Dermis blood vessel endothelial cell (primary cell): ENCODE measurements at places on chromosomes 4 and X. TPM values are rescaled to one million over a fixed set of nuclear protein-coding genes. Genes with fewer than 3 reads are reported as not detected.
A peak's percentile ranks its signal among the peaks of the same experiment; 100 is the strongest.

DNA sequence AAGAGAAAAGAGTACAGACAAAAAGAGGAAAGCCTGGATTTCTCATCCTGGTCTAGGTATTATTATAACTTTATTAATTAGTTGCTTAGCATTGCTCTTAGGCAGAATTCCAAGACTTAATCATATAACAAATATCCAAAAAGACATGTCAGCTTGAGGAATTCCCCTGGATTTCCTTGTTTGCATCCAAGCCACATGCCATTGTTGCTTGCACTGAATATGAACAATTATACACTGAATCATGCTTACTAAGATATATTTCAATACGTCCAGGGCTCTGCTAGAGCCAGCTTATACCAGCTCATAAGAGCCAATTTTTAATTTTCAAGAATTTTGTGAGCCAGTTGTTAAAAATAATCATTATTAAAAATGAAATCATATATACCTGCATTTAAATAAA is 5.5 kb upstream of the TLR10 start:
- DNase-seq: peak; percentile 73

DNA sequence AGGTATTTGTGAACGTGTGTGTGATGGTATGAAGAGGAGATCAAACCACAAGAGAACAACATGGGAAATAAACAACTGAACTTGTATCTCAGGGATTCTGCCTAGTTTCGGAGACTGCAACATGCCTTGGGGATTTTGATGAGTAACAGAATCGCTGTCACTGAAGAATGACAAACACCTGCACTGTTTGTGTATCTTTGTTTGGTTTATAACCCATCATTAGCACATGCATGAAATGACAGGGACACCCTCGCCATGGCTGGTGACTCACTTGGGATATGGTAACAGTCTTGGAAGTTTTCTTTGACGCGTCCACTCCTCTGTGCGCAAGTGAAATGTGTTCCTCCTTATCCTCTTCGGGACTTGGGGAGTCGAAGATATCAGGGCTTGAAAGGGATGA is 30.3 kb upstream of the MAP3K15 start:
- no peak for DNase-seq

DNA sequence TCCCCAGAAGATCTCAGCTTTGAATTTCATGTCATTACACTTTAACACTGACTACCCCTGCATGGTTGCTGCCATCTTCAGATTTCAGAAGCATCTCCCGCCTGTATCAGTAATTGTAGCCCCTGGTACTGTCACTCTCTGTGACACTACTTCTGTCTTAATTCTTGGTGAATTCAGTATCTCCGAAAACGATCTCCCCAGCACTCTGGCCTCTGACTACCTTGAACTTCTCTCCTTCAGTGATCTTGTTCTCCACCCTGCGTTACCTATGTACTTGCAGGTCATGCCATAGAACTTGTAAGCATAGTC is 53.8 kb upstream of the ABCG2 start:
- DNase-seq: no peak

DNA sequence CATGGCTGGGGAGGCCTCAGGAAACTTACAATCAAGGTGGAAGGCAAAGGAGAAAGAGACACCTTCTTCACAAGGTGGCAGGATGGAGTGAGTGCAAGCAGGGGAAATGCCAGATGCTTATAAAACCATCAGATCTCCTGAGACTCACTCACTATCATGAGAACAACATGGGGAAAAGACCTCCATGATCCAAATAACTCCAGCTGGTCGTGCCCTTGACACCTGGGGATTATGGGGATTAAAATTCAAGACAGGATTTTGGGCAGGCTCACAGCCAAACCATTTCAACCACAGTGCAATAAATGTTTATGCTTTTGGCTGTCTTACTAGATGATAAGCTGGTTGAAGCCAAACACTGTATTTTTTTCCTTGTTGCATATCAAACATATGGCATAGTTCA is 1112.4 kb downstream of the STIM2 start:
- no peak for DNase-seq

DNA sequence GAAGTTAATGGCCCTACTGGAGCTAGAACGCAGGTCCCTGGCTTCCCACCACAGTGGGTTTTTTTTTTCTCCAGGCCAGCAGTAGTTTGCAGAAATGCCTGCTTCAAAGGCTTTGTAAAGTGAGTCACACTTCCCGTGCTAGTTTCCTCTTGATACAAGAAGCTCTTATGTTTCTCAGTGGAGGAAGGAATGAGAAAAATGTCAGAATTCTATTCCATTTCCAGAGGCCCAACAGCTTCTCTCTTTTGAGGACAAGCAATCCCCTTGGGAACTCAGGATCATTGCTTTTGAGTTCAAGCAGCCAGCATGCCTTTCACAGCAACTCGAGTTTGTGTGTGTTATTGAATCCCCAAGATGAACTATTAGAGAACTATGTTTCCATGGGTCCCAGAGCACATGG is 134.3 kb downstream of the GUCY2F start:
- DNase-seq: peak; percentile 80

DNA sequence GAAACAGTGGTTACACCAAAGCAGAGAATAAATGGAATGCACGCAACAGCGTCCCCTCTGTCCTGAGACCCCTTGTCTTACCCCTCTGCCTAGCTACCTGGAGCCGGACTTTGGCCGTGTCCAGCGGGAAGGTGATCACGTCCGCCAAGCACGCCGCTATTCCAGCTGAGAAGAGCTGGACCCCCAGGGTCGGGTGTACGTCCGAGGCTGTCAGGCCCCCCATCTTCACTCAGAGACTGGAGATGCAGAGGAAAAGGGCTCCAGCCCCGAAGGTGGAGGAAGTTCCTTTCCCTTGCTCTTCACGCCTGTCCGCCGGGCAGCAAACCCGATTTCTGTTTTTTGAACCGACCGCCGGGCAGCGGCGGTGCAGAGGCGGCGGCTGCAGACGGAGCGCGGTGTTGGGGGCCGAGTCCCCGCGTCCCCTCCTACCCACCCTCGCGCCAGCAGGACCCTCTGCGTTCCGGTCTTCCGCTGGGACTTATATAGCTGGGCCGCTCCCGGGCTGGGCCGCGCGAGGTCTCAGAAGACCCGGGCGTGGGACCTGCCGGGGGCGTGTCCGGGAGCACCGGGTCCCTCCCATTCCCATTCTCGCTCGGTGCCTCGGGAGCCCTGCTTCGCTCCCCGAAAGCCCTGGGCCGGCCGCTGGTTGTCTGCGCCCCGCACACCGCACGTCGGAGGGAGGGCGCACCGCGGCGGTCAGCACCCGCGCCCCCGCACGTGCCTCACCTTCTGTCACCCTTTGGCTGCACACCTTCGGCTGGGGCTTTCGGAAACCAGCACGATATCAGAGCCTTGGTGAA is at the start of gene UCP1:
TSS of gene UCP1 (minus strand) at position 455 of the 800 bp plus-strand sequence. CDS start at position 223, 232 bp downstream.
- DNase-seq: peak; percentile 5

DNA sequence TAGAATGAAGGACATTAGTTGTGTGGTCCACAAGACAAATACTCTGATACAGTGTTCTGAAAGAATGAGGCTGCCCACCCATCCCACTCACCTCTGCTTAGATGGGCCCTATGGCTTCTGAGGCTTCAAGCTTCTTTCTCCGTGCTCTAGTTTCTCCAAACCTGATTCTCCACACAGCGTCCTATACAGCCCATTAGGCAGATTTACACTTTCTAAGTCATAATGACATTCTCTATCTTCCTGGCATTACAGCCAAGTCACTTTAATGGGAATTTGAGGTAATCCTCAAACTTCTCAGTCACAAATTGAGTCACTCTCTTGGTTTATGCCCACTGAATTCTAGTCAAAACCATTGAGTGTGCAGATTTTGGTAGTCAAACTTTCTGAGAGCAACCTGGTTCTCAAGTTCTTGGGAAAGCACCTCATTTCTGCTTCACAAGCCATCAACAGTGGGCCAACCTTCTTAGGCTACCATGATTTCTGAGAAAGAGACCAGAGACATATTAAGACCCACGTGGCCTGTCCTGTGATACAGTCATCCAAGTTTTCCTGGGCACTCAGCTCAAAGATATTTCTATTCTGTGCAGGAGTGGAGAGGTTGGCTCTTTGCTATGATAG is 6.2 kb upstream of the SETD7 start:
- no peak for DNase-seq

GRCh38 chr4:15809058-15809457 is 30.9 kb downstream of the CD38 start:
- DNase-seq: peak; percentile 7

DNA sequence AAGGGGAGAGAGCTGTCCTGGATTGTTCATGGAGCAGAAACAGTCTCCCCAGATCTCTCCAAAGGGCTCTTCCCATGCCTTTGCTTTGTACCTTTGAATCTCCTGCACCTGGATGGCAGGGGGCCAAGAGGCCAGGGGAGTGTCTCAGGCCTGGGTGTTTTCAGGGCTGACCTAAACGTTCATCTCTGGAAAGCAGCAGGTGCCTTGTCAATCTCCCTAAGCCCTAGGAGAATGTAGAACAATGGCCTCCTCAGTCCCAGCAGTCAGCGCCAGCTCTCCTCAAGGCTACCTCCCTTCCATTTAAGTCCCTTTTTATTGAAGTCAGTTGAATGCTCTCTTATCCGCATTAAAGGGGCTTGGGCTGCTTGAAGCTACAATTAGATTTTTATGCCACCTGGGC is 31.2 kb upstream of the NSUN7 start:
- DNase-seq: no peak

- DNase-seq: no peak
Measured at GRCh38 chr4:134027931-134028330, 173.7 kb downstream of the PABPC4L start.

GRCh38 chr4:139537292-139537691 is 18.7 kb downstream of the SETD7 start:
- DNase-seq: no peak

DNA sequence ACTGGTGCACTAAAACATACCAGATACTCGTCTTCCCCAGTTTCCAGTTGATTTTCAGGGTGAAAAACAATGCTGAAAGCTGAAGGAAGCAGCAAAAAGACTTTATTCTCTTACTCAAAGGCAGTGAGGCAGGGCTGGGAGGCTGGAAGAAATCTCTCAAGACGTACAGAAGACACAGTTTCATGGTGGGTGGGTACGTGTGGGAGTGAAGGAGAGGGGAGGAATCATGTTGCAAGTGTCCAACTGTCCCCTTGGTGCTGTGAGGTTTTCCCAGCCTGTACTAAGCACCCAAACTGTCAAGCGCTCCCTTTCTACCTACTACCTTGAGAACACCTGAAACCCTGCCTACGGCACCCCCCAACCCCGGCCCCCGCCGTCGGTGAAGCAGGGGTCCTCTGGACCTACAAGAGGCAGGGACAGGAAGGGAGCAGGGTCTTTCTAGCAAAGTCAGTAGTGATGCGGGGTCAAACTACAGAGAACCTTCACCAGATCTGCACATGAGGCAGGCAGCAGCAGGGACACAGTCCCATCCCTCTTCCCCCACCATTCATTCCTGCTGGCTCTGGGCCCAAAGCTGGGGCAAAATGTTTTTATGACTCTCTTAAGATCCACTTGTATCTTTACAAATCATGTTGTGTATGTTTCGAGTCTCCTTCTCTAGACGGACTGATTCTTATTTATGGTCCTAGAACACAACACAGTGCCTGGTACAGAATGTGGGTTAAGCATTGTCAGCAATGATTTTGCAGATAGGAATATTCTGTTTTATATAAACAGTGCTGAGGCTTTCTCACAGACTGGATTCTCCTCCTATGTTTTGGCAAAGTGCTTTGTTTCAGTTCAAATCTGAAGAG is 2.4 kb upstream of the SETD7 start:
- DNase-seq: no peak

GRCh38 chr4:165927366-165927765 is 54.3 kb downstream of the TLL1 start:
- DNase-seq: no peak

- no peak for DNase-seq
Measured at GRCh38 chr4:15161439-15161838, 159.2 kb downstream of the CPEB2 start.

DNA sequence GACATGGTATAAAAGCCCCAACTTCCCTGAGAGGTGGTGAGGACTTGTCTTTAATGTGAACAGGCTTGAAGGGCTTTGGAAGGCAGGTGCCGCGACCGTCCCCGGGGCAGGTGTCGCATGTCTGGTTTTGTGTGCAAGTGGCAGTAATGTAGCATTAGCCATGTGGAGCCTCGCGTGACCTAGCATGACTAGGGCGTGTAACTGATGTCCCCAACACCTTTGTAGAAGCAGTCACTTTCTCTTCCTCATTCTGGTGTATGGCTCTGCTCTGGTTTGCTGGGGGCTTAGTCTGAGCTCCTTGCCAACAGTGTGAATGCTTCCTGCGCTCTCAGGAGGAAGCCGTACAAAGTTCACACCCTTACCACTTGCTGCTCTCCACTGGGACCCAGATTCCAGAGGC is 145.7 kb downstream of the AMMECR1 start:
- no peak for DNase-seq

DNA sequence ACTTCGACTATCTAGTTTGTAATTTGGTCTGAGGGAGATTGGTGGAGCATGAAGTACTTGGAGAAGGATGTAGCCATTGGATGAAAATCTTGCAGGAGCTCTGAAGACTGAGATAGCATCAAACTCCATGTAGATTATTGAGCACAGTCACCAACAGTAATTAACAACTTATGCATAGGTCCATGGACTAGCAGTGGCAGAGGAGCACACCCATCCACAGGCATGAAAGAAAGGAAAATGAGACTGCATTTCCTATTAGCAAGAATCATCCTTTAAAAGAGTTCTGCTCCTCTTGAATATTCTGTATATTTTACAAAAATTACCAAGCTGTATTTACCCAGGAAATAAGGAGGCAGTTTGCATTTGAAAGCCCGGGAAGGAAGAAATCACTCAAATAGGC is 529.4 kb upstream of the ACTRT1 start:
- DNase-seq: no peak

DNA sequence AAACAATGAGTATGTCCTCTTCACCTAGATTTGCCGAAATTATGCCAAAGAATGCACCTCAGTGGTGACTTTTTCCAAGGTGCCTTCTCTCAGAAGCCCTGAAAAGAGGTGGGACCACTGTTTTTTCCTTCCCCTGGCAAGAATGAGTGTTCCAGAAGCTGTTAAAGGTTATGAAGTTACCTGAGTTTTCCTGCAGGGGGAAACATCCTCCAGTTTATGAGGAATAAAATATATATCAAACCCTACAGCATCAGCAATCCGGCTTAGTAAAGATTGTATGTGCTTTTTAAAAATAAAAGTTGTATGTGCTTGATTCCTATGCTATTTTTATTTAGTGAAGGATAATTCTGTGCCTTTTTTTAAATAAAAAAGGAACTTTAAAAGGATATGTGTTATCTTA is 73.3 kb downstream of the RBM46 start:
- DNase-seq: no peak

- no peak for DNase-seq
Measured at GRCh38 chrX:74434336-74434735, 13.0 kb downstream of the SLC16A2 start.

- no peak for DNase-seq
Measured at GRCh38 chr4:138297743-138298405, 55.7 kb upstream of the SLC7A11 start.

GRCh38 chr4:80878218-80878617 is 152.3 kb upstream of the BMP3 start:
- no peak for DNase-seq

The GUCY1B1 gene
- 6.3 and 8.1 TPM in 2 replicates for total RNA-seq

The SLITRK2 gene
- total RNA-seq: not detected in 2 replicates

The DKK2 gene
- not detected in 2 replicates for total RNA-seq

The MORF4L2 gene
- total RNA-seq: 597 and 724 TPM in 2 replicates

The PHEX gene
- total RNA-seq: under 0.01 and 0.37 TPM in 2 replicates

The TNMD gene
- 0.05 TPM in 1 of 2 replicates, not detected in the other for total RNA-seq

The ATP5ME gene
- total RNA-seq: 95.5 and 96.7 TPM in 2 replicates
